ENCODE measurements at places on chromosomes 3 and 15.
A peak's percentile ranks its signal among the peaks of the same experiment; 100 is the strongest.

- no peak for DNase-seq
These were observed 19.0 kb downstream of the NUP210 start for GRCh38 chr3:13401149-13401548.

- no peak for DNase-seq
These were observed 325.1 kb upstream of the CBLB start for GRCh38 chr3:106193876-106194275.

DNA sequence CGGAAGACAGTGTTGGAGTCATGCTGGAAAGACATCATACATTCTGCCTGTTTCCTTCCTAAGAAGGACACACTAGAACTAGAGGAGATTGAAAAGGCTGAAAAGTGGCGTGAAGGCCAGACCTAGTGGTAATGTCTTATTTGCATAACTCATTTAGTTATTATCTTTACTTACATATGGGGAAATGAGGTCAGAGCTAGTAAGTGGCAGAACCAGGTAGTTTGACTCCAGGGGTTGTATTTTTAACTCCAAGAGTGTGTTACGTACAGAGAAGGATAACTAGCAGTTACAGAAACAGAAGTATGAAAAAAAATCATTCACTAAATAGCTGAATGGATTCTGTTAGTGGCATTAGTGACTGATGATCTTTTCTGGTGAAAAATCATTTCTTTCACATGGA lies 108.0 kb downstream of the MITF start:
- no peak for DNase-seq

DNA sequence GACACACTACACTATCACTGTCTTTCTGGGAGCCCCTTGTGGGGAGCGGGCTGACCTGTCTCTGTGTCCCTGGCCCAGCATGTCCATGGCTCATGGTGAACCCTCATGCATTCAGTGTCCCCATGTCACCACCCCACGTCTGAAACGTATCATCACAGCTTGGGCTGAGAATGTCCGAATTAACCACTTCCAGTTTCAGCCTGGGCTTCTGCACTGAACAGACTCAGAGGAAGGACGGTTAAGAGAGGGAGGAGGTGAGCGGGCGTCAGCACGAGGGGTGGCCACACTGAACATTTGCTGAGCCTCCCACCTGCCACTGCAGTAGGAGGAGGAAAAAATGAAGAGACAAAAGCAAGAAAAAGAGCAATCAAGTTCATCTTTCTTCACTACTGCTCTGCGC lies 30.5 kb downstream of the ATP2B2 start:
- DNase-seq, result no peak

DNA sequence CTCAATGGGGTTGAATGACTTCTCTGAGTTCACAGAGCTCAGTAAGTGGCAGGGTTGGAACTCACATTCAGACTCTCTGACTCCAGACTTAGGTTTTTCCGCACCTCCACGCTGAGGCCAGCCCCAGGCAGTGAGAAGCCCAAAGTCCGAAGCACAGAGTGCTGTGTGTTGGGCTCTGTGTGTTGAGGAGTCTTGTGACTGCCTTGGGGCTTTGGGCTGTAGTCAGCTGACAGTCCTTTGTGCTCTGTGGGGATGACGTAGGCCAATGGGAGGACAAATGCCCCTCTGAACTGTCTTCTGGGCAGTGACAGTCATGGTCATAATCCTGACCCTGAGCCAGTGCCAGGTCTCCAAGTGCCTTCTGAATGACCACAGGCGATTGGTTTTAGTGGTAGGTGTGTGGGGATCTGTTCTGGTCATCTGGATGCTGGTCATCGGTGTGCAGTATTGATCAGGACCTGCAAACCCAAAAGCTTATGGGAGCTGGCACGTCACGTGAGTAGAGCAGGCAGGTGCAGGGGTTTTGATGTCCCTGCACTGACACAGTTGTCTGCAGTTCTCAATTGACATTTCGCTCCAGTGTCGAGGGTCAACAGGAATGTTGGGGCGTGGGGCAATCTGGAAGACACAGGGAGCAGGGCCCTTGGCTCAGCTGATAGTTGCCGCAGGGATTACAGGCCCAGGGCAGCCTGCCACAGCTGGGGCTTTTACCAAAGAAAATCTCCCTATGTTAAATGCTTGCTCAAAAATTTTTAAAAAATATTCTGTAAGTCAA lies 45.3 kb downstream of the CAPN3 start:
- no peak for DNase-seq

DNA sequence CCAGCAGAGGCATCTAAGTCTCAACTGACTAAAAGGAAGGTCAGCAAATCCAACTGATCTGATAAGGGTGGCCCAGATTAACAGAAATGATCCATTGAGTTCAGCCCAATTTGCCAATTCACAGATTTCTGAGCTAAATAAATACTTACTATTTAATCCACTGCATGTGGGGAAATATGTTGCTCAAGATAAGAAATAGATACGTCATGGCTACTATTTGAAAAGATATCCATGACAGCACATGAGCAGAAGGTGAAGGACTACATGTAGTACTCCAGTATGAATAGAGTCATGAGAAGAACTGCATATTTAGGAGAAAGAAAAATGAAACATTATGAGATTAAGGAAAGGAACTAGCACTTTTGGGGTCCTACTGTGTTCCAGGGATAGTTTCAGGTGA lies 332.4 kb downstream of the ARPP21 start:
- no peak for DNase-seq

GRCh38 chr3:140219923-140220452 lies 285.0 kb downstream of the CLSTN2 start:
- DNase-seq, result no peak

GRCh38 chr3:142104763-142105162 lies 44.6 kb downstream of the TFDP2 start:
- no peak for DNase-seq

DNA sequence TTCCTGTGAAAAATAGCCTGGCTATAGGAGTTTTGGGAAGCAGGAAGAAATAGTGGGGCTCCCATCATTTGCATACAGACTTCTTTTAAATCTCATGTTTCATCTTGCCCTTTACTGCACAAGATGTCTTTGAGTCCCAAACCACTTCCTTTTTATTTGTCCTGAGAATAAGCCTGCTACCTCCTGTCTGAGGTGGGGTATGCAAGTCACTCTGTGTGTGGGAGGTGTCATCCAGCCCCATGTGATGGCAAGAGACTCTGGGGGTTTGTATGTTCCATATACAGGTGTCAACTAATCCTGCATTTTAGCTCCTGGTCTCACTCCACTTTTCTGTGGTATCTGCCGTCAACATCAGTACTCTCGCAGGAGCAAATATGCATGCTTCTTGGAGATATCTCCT lies 102.0 kb downstream of the OTOL1 start:
- no peak for DNase-seq

- no peak for DNase-seq
These were observed 168.0 kb upstream of the THRB start for GRCh38 chr3:24662449-24663345.

GRCh38 chr3:130892759-130893375 lies 1.0 kb upstream of the ATP2C1 start:
- DNase-seq, result peak; percentile 12

DNA sequence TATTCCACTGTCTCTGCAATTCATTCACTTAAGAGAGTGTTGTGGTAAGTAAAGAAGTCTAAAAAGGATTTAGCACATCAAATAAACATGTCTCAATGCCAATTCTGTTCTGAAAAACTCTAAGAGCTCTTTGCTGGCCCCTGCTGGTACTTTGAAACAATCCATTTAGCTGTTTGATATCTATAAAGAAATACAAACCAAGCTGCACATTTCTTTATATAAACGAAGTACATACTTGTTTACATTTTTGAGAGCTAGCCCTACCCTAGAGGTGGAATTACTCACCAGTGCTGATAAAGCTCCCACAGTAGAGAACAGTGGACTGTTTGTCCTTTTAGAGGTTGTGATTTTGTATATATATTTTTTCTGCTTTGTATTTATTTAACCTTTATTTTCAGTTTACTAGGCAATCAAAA lies 75.5 kb downstream of the NEDD4 start:
- DNase-seq, result no peak
